ENCODE measurements at places on chromosomes 4 and X.

DNA sequence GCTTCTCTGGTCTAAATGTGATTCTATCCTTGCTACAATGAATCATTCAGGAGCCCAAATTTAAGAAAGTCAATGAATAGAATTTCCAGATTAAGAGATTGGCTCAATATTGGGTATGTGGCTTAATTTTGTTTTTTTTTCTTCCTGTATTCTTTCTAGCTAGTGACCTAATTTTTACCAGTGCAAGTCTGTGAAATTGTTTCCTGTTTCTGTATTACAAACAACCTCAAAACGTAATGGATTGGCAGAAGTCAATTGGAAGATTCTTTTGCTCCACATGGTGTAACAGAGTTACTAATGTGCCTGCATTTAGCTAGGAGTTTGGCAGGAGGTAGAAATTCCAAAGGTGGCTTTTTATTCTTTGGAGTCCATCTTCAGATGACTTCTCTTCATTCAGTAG is 17.6 kb downstream of the DYNLT3 start:
- DNase-seq = no peak

- DNase-seq = no peak
Observed at GRCh38 chr4:170599894-170600293, 510.1 kb upstream of the AADAT start.

GRCh38 chrX:44967221-44967620 is 94.2 kb downstream of the KDM6A start:
- no peak for DNase-seq

DNA sequence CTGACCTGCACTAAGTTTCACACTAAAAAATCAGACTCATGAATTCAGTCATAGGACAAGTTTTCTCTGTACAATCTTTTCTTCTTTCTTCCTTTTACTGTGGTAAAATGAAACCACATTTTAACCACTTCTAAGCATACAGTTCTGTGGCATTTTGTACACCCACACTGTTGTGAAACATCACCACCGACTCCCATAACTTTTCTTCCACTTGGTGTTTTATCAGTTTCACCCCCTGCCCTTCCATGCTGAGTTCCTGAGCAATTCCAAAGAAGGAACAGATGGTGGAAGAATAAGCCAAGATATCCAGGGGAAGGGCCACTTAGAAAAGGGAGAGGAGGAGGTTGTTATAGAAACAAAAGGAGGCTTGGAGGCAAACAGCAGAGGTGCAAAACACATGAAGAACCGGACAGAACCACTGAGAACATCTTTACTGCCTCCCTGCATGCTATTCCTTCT is 22.6 kb downstream of the SLC25A4 start:
- DNase-seq = peak; percentile 54

- no peak for DNase-seq
Observed at GRCh38 chr4:92100975-92101374, 202.8 kb upstream of the GRID2 start.

- DNase-seq = no peak
Observed at GRCh38 chrX:68121371-68121770, 311.9 kb downstream of the OPHN1 start.

DNA sequence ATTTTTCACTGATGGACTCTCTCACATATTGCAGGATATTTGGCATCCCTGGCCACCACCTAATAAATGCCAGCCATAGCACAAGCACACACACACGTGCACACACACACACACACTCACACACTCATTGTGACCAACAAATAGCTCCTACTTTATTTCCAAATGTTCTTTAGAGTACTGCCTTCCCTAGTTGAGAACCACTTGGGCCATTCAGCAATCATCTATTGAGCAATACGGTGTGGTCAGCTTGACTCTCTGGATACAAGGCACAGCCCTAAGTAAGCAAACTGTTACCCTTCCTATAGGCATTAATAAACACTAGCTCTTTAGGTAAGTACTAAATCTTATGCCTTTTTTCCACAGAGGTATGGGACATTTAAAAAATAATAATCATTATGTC is 21.1 kb downstream of the CORIN start:
- DNase-seq = no peak

DNA sequence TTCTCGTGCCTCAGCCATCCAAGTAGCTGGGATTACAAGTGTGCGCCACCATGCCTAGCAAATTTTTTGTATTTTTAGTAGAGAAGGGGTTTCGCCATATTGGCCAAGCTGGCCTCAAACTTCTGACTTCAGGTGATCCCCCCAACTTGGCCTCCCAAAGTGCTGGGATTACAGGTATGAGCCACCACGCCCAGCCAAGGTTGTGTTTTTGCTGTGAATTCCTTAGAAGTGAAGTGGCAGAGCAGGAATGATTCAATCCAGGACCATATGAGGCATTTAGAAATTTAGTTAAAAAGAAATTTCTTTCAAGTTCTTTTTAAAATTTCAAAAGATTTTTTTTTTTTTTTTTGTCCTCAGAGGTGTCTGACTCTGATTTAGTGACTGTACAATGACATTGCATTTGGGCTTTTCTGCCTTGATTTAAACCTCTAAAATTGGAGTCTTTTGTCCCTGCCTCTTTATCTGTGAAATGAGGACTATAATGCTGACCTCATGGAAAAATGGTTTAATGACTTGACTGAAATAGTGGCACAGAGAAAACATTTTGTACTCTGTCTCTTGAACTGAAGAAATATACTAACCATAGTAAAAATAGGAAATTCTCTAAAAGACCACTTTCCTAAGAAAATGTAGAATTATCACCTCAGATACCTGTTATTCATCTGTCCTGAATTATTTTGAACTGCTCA is 59.9 kb downstream of the CXCL13 start:
- no peak for DNase-seq

GRCh38 chr4:33841120-33841519 is 2403.2 kb downstream of the ARAP2 start:
- DNase-seq = no peak

DNA sequence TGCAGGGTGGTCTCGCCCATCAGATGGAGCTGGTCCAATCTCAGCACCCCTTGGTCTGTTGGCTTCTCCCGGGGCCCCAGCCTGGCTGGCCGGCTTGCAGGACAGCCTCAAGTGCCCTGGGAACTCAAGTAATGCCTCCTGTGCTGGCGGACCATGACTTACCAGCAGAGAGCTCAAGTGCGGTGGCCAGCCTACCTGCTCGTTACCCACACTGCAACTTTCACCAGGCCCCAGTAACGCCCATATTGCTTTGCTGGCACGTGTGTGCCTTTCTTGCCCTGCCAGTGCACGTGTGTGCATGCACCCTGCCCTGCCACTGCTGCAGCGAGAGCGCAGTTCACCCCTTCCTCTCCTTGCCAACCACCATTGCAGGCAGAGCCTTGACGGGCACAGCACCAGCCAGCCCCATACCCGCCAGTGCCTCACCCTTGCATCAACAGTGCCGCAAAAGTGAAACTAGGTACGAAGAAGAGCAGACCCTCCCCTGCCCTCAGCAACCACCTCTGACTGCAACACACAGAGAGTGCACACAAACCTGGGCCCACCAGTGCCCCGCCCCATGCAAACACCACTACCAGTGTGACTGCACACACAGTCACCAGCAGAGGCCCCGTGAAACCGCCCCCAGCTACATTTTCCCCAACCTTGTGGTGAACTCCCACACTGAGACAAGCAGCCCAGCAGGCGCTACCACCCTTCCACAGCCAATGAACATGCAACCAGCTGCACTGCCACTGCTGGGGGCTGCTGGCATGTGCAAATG is 88.9 kb upstream of the POU3F4 start:
- DNase-seq = no peak

DNA sequence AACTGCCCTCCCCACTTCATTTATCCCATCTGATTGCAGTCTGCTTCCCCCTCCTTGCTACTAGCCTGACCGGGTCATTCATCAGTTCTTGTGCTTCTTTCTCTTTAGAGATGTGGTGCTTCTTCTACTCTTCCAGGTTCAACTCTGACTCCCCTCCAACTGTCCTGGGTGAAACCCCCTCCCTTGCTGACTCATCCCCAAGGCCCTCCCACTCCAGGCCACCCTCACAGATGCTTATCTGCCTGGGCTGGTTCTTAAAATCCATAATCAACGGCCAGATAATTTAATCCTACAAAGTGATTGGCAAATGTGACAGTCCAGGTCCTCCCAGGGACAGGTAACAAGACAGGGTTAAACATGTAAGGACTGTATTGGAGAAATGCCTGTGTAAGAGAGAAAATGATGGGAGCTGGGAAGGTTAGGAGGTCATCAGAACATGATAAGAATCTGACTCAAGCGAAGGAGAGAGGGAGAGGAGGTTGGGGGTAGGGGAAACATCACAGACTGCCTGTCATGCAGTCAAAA is 182.8 kb upstream of the C1QTNF7 start:
- DNase-seq = no peak

DNA sequence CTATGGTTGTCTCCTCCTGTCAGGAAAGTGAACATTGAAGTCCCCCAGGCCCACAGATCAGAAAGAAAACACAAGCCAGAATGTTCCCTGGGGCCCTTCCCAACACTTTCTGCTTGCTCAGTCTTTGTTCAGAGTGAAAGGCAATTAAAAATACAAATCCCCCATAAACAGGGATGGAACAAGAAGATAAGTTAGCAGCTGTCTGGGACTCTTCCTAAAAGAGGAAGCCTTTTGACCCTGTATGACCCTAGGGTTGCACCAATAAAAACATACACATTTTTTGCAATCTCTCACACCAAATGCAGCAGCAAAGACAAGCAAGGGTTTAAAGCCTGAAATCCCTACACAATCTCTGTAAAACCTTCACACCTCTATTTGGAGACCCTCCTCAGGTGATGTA is 22.6 kb downstream of the IRF2 start:
- no peak for DNase-seq

DNA sequence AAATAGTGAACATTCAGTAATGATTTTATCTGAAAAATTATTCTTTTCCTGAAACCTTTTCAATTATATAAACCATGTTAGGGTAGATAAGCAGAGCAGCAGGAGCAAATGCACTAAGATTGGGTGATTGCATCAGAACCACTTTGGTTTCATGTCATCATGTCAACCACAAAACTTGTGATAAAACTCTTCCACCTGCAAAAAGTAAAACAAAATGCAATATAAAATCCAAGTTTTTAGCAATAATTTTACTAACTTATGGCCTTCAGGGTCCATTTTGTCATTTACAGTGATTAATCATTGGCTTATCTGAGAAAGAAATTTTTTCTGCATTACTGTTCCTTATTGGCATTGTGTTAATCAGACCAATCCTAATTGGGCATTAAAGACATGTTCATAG is 42.4 kb downstream of the NHS start:
- no peak for DNase-seq

DNA sequence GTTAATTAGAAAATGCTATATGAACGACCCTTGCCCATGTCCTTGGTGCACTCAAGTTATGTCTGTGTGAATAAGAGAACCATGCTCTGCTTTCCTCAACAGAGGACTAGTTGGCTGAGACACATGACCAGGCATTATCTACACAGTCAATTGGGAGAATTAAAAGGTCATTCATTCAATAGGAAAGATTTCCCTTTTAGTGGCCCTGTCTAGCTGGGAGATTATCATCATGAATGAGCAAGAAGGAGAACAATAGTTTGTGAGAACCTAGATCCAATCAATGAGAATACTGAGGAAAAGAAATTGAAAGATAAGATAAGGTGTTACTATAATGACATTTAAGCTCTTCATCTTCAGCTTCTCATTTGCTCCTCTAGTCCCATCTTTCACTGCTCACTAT is 1033.4 kb upstream of the LCORL start:
- no peak for DNase-seq

DNA sequence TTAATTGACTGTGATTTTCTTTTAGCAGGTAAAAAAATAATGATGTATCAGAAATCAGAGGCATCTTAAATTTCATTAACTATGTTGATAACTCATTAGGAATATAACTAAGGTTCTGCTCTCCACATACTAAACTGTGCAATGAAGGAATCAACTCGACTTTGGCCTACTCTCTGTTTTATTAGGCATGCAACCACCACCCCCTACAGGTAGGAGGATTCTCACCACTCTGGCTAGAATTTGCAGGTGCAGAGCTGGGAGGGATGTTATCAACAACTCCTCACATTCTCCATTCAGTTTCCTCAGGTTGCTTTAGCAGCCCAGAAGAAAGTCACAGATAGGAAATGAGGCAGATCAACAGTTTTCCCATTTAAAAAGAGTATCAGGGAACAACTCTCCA is 160.1 kb downstream of the COX18 start:
- no peak for DNase-seq

GRCh38 chr4:93031431-93032098 is 727.8 kb downstream of the GRID2 start:
- no peak for DNase-seq

- DNase-seq = no peak
Observed at GRCh38 chr4:150447356-150447755, 134.6 kb upstream of the MAB21L2 start.

DNA sequence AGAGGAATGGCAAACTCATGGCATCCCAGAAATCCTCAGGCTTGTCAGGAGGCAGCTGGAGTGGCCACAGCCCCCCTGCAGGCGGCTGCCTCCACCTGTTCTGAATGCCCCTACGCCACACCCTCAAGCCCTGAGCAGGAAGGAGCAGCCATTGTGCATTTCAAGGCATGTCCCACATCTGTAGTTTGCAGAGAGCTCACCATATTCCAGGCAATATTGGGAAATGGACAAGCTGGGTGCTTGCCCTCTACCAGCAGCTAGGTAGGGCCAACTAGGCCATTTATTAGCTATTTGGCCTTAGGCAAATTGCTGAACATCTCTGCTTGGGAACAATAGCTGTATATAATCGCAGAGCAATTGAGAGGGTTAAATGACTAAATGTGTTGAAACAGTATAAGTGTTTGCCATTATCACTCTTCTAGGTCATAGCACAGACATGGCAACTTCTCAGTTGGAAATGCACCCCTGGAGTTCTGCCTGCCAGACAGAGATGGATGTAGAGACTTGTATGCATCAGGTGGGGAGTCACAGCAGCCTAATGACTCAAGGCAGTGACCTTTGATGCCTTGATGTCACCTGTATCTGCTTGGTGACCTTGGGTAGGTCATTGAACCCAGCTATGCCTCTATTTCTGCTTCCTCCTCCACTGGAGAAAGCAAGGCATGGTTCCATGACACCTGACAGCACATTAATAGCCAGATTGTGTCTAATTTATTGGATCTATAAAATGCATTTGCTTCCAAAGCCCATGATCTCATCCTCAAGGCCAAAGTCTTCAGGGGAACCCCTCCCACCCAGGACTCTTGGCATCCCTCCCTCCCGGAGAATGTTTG is 52.8 kb downstream of the FHDC1 start:
- no peak for DNase-seq

- no peak for DNase-seq
Observed at GRCh38 chrX:152072236-152072635, 66.1 kb downstream of the MAGEA10 start.

DNA sequence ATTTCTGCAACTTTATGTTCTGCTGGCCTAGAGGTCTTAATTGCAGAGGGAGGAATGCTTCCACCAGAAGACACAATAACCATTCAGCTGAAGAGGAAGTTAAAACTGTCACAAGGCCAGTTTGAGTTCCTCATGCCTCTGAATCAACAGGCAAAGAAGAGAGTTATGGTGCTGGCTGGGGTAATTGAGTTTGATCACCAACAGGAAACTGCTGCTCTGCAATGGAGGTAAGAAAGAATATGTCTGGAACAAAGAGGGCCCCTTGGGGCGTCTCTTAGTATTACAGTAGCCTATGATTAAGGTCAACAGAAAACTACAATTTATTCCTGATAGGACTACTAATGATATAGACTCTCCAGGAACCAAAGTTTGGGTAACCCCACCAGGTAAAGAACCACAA is 744.0 kb downstream of the FSTL5 start:
- DNase-seq = no peak

GRCh38 chr4:41364876-41365275 is 108.1 kb downstream of the UCHL1 start:
- DNase-seq = no peak

- DNase-seq = peak; percentile 5
Observed at GRCh38 chrX:139750390-139750789, 42.4 kb upstream of the MCF2 start.

- DNase-seq = no peak
Observed at GRCh38 chr4:75564023-75564422, 8.2 kb downstream of the ODAPH start.
